ENCODE measurements at places on chromosomes 7 and 10.

GRCh38 chr10:97013568-97013967, 172.2 kb downstream of the SLIT1 start:
- no peak for DNase-seq

DNA sequence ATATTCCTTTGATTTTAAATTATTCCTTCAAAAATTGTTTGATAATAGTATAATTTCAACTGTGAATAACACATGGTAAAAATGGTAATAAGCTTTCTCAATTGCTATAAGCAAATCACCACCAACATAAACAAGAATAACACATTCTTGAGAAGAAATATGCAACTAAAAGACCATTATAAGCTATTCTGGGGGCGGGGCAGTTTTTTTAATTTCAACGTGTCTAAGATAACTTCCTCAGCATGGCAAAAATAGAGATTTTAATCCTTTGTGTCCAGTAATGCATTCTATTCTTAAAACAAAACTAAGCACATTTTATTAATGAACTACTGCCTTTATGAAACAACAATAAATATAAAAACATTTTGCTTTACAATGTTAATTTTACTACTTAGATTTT, 1.5 kb downstream of the DNAJC12 start:
- no peak for DNase-seq

DNA sequence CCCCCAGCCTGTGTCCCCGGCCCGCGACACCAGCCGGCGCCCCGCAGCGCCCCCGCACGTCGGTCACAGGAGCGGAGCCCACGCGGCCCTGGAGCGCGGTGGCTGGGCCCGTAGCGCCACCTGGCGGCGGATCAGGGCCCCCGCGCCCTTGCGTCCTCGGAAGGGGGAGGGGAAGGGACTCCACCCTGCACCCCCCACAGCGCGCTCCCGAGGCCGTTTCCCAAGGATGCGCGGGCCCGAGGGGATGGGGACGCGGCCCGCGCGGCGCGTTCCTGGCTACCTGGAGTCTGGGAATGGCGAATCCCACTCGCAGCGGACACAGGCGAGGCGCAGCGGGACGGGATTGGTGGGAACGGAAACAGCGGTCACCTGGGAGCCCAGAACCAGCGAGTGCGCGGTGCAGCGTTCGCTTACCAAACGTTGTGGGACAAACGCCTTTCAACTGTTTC, 23.8 kb upstream of the MKI67 start:
- no peak for DNase-seq

DNA sequence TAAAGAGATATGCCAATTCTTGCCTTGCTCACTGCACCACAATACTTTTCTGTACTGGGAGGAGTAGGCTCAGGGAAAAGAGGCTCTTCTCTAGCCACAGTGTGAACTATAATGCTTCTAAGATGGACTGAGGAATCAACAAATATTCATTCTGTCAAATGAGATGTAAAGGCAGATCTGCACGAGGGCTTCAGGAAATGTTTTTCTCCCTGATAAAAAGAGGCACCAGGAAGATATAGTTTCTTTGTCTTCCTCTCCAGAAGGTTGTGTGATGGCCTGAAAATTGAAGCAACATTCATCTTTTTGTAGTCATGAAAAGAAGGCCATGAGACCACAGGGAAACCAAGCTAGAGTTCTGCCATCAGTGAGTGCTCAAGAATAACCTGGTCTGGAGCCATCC, 79.1 kb upstream of the NME8 start:
- DNase-seq: no peak

- DNase-seq: no peak
Measured at GRCh38 chr7:120060875-120061274, 212.1 kb upstream of the KCND2 start.

GRCh38 chr7:151767557-151767956, 109.4 kb downstream of the PRKAG2 start:
- DNase-seq: no peak

DNA sequence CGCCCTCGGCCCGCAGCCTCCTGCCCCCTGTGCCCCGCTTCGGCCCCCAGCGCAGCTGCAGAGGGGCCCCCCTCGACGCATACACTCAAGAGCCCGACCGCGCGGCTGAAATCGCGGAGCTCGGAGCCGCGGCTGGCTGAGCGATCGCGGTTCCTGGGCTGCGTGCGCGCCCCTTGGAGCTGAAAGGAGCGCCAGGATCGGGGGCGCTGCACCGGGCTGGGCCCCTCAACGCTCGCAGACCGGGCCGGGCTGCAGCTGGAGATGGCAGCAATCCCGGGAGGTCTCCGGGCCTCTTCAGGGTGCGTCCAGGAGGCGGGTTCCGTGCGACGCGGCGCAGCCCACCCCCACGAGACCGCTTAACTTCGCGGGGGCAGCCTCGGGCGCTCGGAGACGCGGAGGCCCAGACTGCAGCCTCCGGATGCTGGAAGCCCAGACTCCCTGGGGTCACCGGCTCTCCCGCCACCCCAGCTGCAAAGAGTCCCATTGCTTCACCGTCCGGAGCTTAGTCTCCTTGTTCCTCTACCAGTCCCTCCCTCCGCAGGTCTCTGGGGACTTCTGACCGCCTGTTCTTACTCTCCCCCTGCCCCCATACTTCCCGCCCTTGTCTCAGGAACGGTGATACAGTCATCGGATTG, 73.0 kb upstream of the LRRC4 start:
- DNase-seq: no peak

- no peak for DNase-seq
Measured at GRCh38 chr7:142919656-142920055, 13.9 kb downstream of the TRPV5 start.

DNA sequence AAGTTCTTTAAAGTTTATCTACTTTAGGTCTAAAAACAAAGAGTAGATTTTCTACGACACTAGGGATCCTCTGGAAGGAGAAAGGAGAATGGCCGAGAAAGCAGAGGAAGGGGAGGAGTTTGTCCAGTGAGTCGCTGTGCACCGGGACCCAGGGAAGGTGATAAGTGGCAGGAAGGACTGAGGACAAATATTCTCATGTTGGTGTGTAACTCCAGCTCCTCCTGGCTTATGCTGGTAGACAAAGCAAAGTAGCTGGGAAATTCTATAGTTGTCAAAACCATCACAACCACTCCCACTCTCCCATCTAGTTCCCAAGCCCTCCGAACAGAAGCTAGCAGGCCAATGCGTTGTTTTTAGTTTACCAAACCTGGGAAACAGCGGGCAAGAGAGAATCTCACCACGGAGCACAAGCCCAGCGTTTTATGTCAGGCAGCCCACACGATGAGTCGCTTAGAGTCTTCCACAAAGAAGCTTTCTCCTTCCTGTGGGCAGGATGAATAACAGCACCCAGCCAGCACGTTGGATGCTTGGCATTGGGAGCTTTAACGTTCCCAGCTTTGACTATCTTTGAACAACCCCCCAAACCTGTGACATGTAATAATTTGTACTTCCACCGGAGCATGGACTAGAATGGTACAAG, 32.9 kb upstream of the JCAD start:
- no peak for DNase-seq

DNA sequence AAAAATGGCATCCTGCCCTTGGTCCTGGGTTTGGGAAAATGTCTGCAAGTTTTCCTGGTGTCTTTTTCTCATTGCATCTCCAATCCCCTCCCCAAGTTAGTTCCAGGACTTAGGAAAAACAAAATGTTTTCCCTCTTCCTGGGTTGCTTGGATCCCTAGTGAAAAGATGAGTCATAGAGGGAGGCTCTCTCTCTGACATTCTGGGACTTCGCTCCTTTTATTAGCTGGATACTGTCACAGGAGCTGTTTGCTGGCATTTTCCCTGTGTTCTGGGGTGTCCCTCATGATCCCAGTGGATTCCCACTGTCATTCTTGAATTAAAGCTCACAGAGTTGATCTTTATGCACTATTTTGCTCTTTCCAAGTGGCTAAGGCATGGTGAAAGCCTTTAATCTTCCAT, 316.4 kb upstream of the MBL2 start:
- no peak for DNase-seq

DNA sequence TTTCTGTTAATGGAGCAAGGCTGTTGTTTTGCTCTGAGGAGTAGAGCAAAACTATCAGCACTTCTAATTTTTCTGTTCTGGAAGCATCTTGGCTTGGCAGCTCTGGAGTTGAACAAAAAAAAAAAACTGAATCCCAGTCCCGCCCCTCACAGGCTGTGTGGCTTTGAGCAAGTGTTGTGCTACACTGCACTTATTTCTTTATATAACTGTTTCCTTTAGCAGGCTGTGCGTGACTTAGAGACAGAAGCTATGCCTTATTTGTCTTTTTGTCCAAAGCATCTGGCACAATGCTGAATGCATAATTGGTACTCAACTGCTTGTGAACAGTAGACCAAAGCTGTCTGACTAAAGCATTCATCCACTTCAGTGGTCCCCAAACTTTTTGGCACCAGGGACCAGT, 96.1 kb downstream of the AMPH start:
- no peak for DNase-seq

DNA sequence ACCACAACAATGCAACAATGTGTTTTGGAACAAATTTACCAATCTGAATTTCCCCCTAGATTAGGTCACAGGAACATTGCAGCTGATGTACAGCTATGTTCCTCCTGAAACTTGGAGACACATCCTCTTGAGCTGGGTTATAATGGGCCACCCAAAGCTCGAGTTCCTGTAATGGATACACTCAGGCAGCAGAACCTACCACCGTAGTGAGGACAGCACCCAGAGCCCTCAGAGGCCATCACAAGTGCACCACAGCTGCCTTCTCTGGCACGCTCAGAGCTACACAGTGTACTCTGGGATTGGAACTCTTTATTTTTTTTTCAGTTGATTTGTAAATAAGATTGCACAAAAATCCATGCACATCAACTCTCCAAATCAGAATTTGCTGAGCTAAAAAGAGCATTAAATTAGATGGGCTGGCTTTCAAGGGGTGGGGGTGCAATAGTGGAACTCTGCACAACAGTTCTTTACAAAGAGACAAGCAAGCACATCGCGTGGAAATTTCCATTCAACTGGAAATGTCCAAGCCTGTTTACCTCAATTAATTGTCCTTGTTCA, 56.7 kb downstream of the EGFR start:
- no peak for DNase-seq

DNA sequence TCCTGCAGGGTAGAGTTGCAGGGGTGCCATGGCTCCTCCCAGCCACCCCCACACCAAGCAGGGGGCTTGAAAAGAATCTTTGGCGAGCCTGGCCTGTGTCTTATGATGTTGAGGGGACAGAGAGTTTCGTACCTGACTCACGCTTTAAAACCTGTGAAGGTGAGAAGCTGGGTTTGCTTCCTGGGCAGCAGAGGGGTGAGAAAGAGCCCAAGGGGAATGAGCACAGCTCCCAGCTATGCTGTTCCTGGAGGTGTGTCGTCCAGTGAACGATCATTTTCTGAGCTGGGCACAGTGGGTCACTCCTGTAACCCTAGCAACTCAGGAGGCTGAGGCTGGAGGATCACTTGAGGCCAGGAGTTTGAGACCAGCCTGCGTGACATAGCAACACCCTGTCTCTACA, 13.5 kb upstream of the ADRB1 start:
- no peak for DNase-seq

GRCh38 chr7:149620961-149621360, 123.4 kb upstream of the ZNF746 start:
- no peak for DNase-seq

DNA sequence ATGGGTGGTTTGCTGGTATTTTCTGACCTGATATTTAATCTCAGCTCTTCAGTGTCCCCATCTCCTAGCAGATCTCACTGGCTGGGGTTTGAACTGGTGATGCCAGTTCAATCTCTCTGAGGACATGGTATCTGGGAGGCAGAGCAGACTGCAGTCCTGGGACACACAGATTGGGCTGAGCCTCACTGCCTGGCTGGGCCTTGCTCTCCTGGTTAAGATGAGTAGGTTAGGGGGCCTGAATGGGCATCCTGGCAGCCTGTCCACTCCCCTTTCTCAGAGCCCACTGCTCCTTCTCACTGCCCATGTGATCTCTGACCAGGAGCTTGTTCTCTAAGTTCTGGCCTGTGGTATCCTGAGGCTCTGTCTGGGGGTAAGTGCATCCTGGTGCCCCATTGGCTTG, 363.4 kb downstream of the GLRX3 start:
- no peak for DNase-seq

GRCh38 chr7:14751461-14751860, 151.1 kb downstream of the DGKB start:
- no peak for DNase-seq

- DNase-seq: no peak
Measured at GRCh38 chr10:77926566-77927401, at the start of gene DLG5. Gene DLG5 (minus strand): TSS chr10:77926755. CDS start chr10:77926520, 235 bp downstream.

- DNase-seq: no peak
Measured at GRCh38 chr7:24366876-24367275, 82.9 kb downstream of the NPY start.

- DNase-seq: no peak
Measured at GRCh38 chr7:15309872-15310271, 251.9 kb downstream of the AGMO start.

- DNase-seq: no peak
Measured at GRCh38 chr10:106919871-106920282, 244.6 kb downstream of the SORCS1 start.

GRCh38 chr10:74642901-74643595, 183.4 kb upstream of the KAT6B start:
- DNase-seq: no peak

DNA sequence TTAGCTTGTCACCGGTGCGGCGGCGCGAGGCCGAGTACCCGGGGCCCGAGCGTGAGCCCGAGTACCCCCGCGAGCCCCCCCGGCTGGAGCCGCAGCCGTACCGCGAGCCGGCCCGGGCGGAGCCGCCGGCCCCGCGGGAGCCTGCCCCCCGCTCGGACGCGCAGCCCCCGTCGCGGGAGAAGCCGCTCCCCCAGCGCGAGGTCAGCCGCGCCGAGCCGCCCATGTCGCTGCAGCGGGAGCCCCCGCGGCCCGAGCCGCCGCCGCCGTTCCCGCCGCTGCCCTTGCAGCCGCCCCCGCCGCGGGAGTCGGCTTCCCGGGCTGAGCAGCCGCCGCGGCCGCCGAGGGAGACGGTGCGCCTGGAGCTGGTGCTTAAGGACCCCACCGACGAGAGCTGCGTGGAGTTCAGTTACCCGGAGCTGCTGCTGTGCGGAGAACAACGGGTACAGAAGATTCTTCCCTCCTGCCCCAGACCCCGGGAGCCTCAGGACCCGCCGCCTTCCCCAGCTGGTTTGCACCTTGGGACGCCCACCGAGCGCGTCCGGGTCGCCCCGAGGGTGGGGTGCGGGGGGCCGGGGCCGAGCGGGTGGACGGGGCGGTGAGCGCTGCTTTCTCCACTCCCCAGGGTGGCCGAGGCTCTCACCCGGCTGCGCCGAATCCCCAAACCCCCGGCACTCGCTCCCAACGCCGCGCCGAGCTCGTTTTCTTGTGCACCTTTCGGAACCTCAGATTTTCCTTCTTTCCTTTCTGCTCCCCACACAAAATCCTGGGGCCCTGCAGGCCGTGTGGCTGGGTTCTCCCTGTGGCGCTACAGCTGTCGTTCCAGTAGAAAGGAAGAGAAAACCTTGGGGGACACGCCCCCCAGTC, 708 bp downstream of the UBN2 start:
- DNase-seq: no peak

- DNase-seq: no peak
Measured at GRCh38 chr10:117370205-117370604, 5.0 kb downstream of the PDZD8 start.

DNA sequence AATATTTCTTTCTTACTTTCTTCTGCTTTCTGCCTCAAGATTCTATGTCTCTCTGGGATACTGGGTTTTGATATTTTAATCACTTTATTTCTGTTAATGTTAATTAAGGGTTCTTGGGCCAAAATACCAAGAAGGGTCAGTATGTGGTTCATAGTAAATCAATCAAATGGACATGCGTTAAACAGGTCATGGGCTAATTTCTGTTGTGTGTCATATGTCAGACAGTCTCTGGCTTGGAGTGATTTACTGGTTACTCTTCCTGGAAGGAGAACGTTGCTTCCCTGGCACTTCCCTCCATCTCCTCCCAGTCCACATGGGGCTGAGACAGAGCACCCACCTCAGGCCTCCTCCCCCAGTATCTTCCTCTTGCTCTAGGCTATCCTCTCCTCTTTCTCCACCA, 489.1 kb downstream of the SUGCT start:
- no peak for DNase-seq

Measured in esophagus squamous epithelium (tissue), 5 donors.